ENCODE measurements at places on chromosomes 12 and 14. TPM values are rescaled to one million over a fixed set of nuclear protein-coding genes. Genes with fewer than 3 reads are reported as not detected.

Gene SMIM41
- total RNA-seq = not detected

Gene ADCY6
- total RNA-seq = 14.7 TPM

Gene HRK
- not detected for total RNA-seq

Gene NOVA1
- 6.6 TPM for total RNA-seq

Gene AKAP3
- not detected for total RNA-seq

Gene ACOT4
- 1.2 TPM for total RNA-seq

Gene ALG10B
- 1.6 TPM for total RNA-seq

Gene EML1
- 4.8 TPM for total RNA-seq

Gene KANSL2
- 40.1 TPM for total RNA-seq

Gene OASL
- 0.18 TPM for total RNA-seq

Gene TPH2
- not detected for total RNA-seq

Gene PZP
- not detected for total RNA-seq

Gene LBHD2
- not detected for total RNA-seq

Gene SLC6A12
- total RNA-seq = not detected

Gene CIROP
- not detected for total RNA-seq

Gene ADGRD1
- total RNA-seq = not detected

Gene GLS2
- 0.71 TPM for total RNA-seq

Gene MYO1H
- not detected for total RNA-seq

Gene ANO2
- not detected for total RNA-seq

Gene TSHR
- total RNA-seq = not detected

Gene PTPRB
- total RNA-seq = not detected

Gene MTRFR
- 10.7 TPM for total RNA-seq

Gene PTHLH
- total RNA-seq = not detected

Gene KRT8
- 551 TPM for total RNA-seq

Gene KCNMB4
- under 0.01 TPM for total RNA-seq

Gene SLC25A47
- total RNA-seq = not detected

Gene PKP2
- total RNA-seq = 6.9 TPM

Gene RIMBP2
- total RNA-seq = not detected

Gene AMN
- not detected for total RNA-seq

Gene ADAM21
- total RNA-seq = 0.86 TPM
